ENCODE measurements at places on chromosomes 12 and 14.

DNA sequence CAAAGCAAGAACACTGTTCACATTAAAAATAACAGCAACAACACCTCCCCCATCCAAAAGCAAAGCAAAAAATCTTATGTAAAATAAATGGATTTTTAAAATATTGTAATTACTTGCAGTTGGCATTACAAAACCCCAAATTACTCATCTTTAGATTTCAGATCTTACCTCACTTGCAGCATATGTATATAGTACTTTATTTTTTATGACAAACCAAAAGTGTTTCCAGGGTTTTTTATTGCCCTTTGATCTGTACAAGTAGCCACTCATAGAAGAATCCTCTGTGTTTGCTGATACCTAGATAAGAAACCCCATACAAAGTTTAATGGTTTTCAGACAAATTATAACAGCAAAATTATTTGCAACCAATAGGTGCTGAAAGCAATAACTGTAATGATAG lies 12.2 kb upstream of the NR2C1 start:
- no peak for DNase-seq

- DNase-seq = no peak
Measured at GRCh38 chr14:90301122-90301521, 30.6 kb downstream of the NRDE2 start.

DNA sequence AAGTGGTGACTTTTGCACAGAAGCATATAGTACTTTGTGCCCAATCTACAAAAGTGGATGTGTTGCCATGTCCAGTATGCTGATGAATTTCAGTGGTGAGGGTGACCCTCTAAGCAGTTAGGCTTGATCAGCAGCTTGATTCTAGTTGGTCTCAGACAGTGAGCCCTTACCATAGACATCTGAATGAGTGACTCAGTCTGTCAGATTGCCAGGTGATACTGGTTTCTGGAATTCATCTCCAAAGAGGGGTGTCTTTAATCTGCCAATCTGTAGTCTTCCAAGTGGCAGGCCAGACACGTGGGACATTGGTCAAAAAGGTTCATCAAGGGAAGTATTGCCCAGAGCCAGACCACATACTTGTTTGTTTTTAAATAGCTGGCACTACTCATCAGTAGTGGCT lies 187.4 kb upstream of the SLC16A7 start:
- no peak for DNase-seq

DNA sequence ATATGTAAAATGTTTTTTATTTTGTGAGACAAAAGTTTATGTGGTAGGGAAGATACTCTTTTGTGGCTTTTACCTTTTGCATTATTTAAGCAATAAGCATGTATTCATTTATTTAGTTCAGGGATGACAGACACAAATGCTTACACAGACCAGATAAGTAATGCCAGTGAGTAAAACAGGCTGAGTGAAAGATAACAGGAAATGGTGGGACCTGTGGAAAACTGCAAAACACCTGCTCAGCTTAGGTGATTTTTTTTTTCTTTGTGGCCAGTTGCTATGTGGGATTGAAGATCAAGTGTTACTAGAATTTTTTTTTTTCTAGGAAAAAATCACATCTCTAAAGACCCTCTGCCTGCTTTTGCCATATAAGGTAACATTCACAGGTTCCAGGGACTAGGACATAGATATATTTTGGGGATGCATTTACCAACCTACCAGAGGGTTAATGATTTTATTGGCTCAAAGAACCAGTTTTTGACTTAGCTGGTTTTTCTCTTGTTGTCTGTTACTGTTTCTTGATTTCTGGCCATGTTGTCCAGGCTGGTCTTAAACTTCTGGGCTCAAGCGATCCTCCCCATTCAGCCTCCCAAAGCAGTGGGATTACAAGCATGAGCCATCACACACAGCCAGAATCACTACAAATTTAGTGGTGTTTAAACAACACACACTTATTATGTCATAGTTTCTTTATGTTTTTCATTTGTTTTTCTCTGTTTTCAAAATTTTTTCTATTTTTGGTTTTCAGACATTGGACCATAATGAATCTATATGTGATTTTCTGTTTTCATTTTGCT lies 9.8 kb downstream of the PSMA6 start:
- DNase-seq = no peak

DNA sequence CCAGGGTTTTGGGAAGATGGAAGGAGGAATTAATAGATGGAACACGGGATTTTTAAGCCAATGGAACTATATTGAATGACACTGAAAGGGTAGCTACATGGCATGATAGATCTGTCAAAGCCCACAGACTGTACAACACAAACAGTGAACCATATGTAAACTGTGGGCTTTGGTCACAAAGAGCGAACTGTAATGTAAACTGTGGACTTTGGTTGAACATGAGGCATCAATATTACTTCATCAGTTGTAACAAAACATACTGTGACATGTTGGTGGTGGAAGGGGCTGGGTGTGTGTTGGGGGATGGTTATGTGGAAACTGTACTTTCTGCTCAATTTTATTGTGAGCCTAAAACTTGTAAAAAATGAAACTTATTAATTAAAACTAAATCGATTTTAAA lies 210.6 kb upstream of the HMGA2 start:
- DNase-seq = no peak

- DNase-seq = no peak
Measured at GRCh38 chr12:89181271-89181920, 170.9 kb downstream of the DUSP6 start.

Measured in upper lobe of left lung (tissue), 6 donors.